ENCODE measurements at places on chromosomes 2 and 18. TPM values are rescaled to one million over a fixed set of nuclear protein-coding genes. Genes with fewer than 3 reads are reported as not detected.

- DNase-seq: no peak
These were observed 820.6 kb upstream of the PIK3C3 start for GRCh38 chr18:41134426-41134825.

DNA sequence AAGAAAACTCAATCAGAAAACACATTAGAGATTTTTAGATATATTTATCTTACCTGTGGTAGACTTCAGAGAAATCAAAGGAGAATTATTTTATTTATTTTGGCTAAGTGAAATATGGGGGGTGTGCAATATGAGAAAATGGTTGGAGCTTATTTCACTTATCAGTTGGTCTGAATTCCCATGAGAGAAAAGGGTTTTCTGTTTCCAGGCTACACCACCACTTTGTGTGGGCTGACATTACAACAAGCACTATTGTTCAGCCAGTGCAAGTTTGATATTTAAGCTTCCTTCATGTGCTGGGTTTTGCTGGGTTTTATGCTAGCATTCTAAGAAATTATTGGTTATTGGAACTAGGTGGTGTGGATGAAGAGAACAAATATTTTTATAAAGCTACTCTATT, 33.5 kb downstream of the RMND5A start:
- no peak for DNase-seq

The ELOA2 gene
- not detected for total RNA-seq

GRCh38 chr2:10915731-10916276, 4.1 kb downstream of the KCNF1 start:
- DNase-seq: no peak

The WDR7 gene
- total RNA-seq: 15.2 TPM

- no peak for DNase-seq
These were observed 17.1 kb downstream of the SNRPD1 start for GRCh38 chr18:21629089-21629832.

DNA sequence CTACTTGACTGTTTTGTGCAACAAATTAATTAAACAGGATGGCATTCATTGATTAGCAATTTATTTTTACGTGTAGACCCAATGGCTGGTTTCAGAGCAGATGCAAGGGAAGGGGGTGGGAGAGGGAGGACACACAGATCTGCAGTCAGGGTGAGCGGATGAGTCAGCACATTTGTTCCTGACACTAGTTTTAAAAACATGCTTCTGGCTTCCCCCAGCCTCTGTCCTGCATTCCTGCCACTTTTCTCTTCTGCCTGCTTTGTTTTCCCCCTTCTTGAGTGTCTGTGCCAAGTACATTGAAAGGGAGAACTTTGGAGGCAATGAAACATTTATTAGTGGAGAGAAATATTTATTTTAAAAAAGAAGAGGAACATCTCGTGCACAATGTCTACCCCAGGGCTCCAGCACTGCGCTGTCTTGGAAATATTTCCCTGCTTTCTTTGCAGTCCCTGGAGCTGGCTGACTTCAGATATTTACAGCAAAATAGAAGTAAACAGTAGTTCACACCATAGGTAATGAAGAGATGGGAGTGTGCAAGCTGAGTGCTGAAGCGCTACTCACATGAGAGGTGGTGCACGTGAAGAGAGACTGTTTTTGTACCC, 52.2 kb downstream of the NRP2 start:
- DNase-seq: no peak

The TUBB8B gene
- 0.36 TPM for total RNA-seq

DNA sequence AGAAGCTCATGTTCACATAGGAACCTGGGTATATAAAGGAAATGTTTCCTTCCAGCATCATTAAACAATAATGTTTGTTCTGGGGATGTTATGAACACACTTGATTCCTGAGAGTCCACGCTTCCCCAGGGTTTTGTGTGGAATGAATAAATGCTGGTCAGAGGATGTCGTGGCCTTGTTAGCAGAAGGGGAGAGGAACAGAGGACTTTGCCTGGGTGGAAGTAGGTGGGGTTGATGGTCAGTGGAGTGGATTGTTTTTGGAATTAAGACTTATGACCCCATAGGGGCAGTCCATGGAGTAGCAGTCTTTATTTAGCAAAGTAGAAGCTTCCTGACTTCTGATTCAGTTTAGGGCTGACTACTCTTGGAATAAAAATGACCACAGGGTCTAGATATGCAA, 139.6 kb downstream of the MYO1B start:
- no peak for DNase-seq

DNA sequence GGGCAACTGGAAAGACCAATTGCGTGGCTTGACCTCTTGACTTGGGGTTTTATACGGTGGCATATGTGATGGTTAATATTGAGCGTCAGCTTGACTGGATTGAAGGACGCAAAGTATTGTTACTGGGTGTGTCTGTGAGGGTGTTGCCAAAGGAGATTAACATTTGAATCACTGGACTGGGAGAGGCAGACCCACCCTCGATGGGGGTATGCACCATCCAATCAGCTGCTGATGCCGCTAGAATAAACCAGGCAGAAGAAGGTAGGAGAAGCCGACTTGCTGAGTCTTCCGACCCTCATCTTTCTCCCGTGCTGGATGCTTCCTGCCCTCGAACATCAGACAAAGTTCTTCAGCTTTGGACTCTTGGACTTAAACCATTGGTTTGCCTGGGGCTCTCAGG, 34.2 kb upstream of the YPEL5 start:
- DNase-seq: no peak

DNA sequence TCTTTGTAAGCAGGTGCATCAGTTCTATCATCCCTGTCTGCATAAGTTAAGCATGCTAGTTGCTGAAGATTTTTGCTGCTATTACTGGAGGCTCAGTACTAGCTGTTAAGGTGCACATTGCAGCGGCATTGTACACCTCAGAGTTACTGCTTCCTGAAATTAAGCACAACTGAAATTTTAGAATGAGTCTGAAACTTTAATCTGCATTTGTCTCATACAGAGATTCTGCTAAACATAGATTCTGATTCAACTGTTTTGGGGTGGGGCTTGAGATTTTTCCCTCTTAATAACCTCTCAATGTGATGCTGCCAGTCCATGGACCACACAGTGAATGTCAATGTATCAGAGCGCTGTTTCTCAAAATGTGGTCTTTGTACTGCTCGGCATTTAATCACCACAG, 585.7 kb upstream of the GCFC2 start:
- no peak for DNase-seq

The SCYGR4 gene
- total RNA-seq: not detected

DNA sequence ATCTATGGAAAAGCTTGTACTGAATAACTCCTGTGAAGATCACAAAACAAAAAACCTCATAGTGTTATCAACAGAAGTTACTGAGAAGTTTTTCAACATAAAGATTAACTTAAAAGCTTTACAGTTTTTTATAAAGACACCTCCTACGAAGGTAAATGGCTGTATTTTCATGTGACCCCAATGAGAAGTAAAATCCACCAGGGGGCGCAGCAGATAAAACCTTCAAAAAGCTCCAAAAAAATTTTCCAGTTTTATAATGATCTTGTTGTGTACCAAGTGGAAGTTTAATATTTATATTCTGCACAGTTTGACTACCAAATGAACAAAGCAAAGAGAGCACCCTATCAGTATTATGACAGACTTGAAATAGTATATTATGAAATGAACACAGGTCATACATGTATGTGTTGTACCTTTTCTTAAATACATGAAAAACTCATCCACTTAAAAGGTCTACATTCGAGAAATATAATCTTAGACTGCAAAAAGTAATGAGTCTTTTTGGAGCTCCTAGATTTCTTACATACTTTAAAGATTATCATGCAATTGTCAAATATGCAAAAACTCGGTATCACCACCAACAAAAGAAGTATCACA, 38.5 kb downstream of the PNO1 start:
- DNase-seq: no peak

DNA sequence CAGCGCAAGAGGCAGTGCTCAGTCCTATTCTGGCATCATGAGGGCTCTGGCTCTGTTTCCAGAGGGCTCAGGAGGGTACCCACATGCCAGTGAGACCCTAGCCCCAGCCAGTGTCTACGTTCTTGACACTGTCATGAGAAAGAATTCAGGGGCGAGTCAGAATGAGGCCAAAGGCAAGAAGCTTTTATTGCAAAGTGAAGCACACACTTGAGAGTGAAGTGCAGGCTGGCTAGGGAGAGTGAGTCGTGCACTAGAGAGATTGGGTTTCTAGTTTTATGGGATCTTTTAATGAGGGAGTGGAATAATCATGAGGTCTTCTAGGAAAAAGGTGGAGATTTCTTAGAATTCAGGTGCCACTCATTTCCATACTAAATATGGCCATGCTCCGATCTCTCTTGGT, 164.1 kb downstream of the DCDC2C start:
- no peak for DNase-seq

The SERPINB7 gene
- total RNA-seq: not detected

DNA sequence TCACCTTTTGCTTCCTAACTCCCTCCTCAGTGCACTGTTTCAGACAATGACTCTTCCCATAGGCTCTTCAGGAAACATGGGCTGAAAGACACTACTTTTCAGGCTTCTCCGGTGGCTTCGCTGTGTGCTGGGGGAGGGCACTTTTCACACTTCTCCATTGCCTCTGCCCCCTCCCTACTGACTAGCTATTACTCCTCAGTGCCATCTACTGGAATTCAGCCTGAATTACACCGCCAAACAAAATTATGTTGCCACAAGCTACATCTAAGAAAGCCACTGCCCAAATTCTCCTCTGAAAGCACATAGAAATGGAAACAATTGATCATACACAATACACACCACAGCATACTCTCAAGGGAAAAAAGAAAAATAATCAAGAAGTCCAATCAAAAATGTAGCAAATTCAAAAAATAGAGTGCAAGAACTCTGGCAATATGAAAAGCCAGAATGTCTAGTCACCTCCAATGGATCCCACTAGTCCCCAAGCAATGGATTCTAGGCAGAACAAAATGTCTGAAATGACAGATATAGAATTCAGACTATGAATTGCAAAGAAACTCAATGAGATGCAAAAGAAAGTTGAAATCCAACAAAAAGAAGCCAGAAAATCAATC, 1139.4 kb upstream of the GYPC start:
- peak; percentile 51 for DNase-seq

DNA sequence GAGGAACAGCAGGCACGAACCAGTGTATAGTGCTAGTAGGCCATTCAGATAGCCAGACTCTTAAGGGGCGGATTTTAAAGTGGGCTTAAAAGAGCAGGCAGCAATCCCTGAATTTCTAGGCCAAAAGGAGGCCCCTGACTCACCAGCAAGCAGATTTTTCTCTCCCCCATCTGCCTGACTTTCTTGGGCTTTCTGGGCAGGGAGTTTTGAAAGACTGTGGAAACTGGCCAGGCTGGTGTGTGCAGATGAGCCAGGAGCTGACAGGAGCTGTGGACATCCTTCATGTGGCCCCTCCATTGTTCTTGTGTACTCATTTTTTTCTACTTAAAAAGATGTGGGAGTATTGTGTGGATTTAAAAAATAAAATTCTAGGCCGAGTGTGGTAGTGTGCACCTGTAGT, 59.0 kb downstream of the GLI2 start:
- no peak for DNase-seq

The ITGA4 gene
- 2.1 TPM for total RNA-seq

- DNase-seq: peak; percentile 44
These were observed 107.2 kb upstream of the L3MBTL4 start for GRCh38 chr18:6521803-6522418.

The SIX3 gene
- total RNA-seq: 0.21 TPM

DNA sequence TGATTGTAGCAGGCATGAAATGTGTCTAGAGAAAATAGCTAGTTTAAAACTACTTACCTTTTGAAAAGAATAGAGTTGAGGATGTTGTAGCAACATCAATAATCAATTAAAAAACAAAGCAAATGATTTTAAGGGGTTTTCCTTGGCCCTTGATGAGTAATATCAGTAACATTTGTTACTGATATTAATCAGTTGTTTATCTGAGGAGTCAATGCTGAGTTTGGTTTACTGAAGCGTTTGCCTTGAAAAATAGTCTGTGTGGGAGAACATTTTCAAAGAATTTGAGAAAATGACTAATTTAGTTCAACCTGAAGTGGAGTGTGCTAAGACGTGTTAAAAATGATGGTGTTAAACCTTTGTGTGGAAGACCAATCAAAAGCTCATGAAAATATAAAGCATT, 9.3 kb downstream of the PTH2R start:
- DNase-seq: no peak

The PTPN18 gene
- total RNA-seq: 13.1 TPM

DNA sequence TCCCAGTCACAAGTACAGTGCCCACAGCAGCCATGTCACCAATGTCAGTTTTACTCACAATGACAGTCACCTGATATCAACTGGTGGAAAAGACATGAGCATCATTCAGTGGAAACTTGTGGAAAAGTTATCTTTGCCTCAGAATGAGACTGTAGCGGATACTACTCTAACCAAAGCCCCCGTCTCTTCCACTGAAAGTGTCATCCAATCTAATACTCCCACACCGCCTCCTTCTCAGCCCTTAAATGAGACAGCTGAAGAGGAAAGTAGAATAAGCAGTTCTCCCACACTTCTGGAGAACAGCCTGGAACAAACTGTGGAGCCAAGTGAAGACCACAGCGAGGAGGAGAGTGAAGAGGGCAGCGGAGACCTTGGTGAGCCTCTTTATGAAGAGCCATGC, 31.3 kb downstream of the COX7A2L start:
- DNase-seq: no peak

DNA sequence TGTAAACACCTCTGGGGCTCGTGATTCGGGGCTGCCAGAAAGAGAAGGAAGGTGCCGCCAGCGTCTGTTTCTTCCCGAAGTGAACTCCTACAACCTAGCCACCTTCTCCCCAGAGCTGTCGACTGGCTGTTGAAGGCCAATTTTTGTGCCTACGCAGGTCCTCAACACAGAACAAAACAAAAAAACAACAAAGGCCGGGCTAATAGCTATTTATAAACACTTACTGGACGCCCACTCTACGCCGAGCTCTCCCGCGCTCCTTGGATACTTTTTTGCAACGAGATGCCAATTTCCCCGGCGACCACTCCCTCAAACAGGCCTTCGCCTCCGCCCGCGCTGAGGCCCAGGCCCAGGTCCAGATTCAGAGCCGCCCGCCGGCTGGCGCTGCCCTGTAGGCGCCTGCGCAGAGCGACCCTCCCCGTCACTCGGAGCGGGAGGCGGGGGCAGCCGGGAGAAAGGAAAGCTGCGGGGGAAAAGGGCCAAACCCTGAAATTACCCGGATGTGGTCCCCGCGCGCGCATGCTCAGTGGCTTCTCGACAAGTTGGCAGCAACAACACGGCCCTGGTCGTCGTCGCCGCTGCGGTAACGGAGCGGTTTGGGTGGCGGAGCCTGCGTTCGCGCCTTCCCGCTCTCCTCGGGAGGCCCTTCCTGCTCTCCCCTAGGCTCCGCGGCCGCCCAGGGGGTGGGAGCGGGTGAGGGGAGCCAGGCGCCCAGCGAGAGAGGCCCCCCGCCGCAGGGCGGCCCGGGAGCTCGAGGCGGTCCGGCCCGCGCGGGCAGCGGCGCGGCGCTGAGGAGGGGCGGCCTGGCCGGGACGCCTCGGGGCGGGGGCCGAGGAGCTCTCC, at the start of gene SMAD4:
Gene SMAD4, plus strand, starts transcription at position 520 of the 843 bp plus-strand sequence. CDS start 16,834 bp downstream, outside the sequence.
- peak; percentile 90 for DNase-seq

All from H1 (cell line).